ENCODE measurements at places on chromosomes 3 and 15. TPM values are rescaled to one million over a fixed set of nuclear protein-coding genes. Genes with fewer than 3 reads are reported as not detected.

GRCh38 chr3:10816019-10816862 lies at the start of gene SLC6A11:
Gene SLC6A11 (plus strand): TSS chr3:10816228. CDS start chr3:10816266, 38 bp downstream.
- DNase-seq: peak; percentile 60

GRCh38 chr3:37301980-37302708 lies 127.8 kb upstream of the LRRFIP2 start:
- DNase-seq: no peak

DNA sequence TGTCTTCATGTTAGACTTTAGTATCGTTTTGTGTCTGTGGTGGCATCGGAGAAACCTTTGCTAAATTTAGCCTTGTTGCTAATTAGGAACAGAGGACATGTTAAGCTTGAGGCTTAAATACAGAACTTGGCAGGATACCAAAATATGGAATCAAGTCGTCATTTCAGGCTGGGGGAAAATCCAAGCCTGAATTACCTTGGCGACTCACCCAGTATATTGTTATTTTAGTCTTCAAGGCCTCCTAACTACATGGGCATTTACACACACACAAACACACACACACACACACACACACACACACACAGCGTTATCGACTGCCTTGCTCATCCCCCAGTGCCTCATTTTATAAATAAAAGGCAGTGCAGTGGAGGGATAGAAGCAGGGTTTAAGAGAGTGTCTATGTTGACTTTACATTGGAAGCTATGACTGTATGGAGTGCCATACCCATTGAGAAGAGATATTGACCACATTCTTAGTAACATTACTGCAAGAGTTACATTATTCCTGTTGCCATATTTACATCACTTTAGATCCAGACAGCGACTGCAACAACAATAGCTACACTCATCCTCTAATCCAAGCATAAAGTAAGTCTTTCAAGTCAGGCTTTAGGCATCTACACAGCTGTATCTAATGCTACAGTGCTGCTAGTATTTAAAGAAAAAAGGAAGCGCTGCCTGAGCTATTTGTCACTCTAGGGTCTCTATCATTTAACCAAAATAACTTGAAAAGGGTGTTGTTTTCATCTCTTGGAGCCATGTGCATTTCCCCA lies 210.8 kb upstream of the SEMA6D start:
- DNase-seq: no peak

GRCh38 chr15:40407330-40407990 lies 1.9 kb downstream of the IVD start:
- no peak for DNase-seq

DNA sequence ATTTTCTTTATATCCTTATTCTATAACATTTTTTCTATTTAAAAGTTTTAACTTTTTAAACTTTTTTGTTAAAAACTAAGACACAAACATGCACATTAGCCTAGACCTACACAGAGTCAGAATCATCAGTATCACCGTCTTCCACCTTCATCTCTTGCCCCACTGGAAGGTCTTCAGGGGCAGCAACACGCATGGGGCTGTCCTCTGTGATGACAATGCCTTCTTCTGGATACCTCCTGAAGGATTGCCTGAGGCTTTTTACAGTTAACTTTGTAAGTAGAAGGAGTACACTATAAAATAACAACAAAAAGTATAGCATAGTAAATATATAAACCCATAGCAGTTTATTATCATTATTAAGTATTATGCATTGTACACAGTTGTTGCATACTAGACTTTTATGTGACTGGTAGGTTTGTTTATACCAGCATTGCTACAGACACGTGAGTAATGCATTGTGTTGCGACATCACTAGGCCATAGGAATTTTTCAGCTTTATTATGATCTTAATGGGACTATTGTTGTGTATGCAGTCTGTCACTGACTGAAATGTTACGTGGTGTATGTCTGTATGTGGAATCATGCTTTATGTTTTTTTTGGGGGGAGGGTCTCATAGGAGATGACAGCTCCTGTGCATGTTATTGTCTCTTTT lies 18.2 kb downstream of the ATP1B3 start:
- no peak for DNase-seq

The RTP3 gene
- not detected for total RNA-seq

GRCh38 chr15:47951781-47952180 lies 169.0 kb upstream of the SLC24A5 start:
- no peak for DNase-seq

- no peak for DNase-seq
Measured at GRCh38 chr3:96931119-96931862, 116.9 kb downstream of the EPHA6 start.

The GPR62 gene
- 0.46 TPM for total RNA-seq

The RAD54L2 gene
- total RNA-seq: 32.3 TPM

- no peak for DNase-seq
Measured at GRCh38 chr3:192577271-192577670, 150.1 kb downstream of the FGF12 start.

DNA sequence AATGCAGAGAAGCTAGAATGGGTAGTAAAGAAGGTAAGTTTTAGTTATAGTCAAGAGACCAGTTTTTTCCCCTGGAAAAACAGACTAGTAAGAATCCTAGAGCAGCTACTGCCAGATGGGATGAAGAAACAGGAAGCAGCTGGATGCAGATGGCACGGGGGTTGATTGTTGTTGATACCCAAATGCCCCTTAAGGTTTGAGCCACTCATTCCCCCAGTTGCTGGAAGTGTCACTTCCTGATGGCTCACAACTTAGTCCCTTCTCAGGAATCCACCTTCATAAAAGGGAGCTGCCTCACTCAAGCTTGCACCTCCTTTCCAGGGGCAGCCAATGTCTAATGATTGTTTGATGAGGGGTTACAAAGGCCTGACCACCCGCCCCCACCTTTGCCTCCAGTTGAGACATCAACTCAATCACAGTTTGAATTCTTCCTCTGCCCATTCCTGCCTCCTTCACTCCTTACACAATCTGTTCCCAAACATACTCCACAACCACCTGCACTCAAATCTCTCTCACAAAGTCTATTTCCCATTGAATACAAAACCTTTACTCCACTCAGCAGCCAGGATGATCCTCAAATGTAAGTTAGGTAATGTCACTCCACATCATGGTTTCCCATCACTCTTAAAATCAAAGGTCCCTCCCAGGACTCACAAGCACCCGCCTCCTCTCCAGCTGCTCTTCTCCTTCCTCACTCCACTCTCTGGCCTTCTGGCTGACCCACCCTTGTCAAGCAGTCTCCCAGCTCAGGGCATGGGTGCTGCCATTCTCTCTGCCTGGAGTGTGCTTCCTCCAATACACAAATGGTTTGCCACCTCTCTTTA lies 450.1 kb upstream of the THBS1 start:
- DNase-seq: no peak

- DNase-seq: peak; percentile 24
Measured at GRCh38 chr15:29064290-29064689, 178.5 kb downstream of the APBA2 start.

GRCh38 chr3:188230962-188231361 lies 77.0 kb downstream of the LPP start:
- no peak for DNase-seq

DNA sequence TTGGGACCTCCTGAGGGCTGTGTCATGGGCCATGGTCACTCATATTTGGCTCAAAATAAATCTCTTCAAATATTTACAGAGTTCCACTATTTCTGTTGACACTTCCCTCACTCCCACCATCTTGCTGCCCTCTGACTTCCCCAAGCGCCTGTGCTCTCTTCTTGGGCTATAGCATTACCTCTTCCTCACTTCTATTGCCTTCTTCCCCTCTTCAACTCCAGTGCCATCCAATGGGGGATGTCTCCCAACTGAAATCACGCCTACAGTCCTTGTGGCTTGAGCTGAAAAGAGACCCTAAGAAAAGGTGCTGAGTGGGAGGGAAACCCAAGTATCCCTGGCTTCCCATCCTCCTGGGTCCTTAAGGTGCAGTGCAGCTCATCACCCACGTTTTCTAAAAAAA lies 21.8 kb downstream of the UMPS start:
- DNase-seq: no peak
